Activated CD4-positive, alpha-beta T cell treated with anti-CD3 and anti-CD28 coated beads, Interleukin-2, Interleukin-6, amounts not matched to agents 100 ng/mL and 50 ng/mL, durations not matched to agents 16 hours and 8 hours (primary cell): ENCODE measurements at places on chromosomes 3 and 15.
A peak's percentile ranks its signal among the peaks of the same experiment; 100 is the strongest.

- peak; percentile 21 for DNase-seq
Measured at GRCh38 chr3:15315003-15315402, 17.4 kb downstream of the SH3BP5 start.

- DNase-seq, result no peak
Measured at GRCh38 chr3:46705751-46706552, 4.8 kb downstream of the TMIE start.

DNA sequence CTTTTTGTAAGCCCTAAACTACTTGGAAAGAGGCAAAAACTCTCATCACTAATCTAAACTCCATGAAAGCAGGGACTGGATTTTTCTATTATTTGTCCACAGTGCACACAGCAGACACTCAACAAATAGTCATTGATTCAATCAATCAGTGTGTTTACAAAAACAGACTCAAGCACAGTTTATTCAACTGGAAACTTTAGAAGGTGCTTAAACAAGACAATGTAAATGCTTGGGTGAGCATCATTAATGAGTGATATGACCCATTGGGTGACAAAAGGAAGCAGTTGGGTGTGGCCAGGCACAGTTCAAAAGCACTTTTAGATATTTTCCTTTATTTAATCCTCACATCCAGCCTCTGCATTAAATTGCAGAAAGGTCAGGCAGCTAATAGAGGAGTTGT, 32.0 kb upstream of the PPP4R2 start:
- no peak for DNase-seq

DNA sequence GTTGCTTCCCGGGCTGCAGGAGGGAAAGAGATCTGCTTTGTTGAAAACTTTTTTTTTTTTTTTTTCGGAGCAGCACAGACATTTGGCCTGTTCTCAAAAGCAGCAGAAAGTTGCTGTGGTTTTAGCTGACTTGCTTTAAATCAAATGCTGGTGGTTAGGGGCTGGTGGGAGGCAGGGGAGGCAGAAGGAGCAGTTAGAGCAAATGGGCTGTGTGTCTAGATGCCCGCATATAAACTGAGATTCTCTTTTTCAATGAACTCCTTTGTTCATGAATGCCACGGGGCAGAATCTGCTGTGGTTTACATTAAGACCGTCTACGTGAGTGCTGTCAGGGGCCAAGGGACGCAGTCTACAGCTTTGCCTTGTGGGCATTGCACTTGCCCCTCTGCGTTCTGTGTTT, 95.9 kb downstream of the FLNB start:
- no peak for DNase-seq

GRCh38 chr3:54034971-54035370, 87.4 kb upstream of the CACNA2D3 start:
- DNase-seq, result no peak

GRCh38 chr3:148309390-148310035, 388.2 kb upstream of the AGTR1 start:
- DNase-seq, result peak; percentile 53

GRCh38 chr15:62128916-62129315, 36.2 kb downstream of the C2CD4B start:
- DNase-seq, result no peak

DNA sequence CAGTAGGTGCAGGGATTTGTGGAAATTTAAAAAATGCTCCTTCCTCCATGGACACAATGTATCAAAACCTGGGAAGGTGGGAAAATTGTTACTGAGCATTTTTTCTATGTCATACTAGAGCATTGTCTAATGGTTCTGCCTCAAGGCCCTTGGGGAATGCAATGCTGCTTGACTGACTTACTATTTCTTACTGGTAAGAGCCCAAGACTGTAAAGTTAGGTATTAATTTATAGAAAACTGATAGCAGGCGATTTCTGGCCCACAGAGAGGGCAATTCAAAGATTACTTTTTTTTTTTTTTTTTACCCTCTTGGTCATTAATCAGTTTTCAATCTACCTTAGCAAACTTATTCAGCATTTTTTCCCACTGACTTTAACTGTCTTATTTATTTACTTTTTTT, 38.5 kb upstream of the MRPL3 start:
- DNase-seq, result no peak

DNA sequence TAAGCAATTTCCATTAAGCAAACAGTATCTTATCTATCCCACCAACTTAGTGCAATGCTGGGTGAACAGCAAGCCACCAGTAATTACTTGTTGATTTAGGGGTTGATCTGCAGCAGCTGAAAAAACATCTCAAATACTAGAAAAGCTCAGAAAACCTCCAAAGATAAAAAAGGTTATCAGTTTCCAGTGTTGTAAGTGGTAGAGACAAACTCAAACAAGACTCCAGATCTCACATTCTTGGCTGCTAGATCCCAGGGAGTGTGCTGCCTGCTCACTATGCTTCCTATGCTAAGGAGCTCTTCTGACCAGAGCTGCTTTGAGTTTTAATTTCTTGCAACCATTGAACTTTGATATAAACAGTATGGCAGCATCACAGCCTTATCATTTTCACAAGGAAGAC, 11.3 kb downstream of the B3GALNT1 start:
- no peak for DNase-seq

- peak; percentile 29 for DNase-seq
Measured at GRCh38 chr3:192851821-192852372, 65.8 kb downstream of the MB21D2 start.

DNA sequence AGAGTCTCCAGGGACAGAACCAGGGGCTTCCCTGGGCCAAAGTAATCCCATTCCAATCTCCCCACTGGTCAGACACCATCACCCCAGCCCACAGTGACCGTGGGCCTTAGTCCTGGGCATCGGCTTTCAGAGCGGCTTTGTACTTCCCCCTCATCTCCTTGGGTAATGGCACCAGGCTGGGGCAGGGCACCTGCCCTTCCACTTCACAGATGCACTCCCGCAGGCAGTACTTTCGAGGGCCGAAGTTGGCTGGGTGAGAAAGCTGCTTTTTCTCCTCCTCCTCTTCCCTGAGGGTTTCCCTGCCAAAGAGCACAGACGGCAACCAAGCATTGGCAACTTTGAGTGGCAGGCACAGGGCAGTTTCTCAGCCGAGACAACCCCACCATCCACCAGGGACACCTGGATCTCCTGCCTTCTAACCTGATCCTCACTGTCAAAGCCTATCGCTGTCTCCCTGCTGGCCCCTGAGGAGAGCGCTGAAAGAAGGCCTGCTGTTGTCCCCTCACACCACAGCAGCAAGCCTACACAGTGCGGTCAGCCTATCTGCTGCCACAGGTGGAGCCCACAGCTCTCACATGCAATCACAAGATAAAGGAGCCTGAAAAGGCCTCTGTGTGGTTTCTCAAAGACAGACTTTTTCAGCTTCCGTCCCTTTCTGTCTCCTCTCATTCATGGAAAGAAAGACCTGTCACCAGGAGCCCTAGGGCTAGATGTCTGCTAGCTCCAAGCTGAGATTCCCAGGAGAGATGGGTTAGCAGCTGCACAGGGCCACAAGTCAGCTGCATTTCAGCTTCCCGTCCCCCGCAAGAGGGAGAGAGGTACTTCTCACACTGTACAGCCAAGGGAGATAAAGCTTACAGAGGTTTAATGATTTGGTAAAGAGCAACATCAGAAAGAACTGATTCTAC, 12.5 kb downstream of the MRPS25 start:
- no peak for DNase-seq

GRCh38 chr3:134704133-134704532, 53.3 kb upstream of the KY start:
- no peak for DNase-seq

DNA sequence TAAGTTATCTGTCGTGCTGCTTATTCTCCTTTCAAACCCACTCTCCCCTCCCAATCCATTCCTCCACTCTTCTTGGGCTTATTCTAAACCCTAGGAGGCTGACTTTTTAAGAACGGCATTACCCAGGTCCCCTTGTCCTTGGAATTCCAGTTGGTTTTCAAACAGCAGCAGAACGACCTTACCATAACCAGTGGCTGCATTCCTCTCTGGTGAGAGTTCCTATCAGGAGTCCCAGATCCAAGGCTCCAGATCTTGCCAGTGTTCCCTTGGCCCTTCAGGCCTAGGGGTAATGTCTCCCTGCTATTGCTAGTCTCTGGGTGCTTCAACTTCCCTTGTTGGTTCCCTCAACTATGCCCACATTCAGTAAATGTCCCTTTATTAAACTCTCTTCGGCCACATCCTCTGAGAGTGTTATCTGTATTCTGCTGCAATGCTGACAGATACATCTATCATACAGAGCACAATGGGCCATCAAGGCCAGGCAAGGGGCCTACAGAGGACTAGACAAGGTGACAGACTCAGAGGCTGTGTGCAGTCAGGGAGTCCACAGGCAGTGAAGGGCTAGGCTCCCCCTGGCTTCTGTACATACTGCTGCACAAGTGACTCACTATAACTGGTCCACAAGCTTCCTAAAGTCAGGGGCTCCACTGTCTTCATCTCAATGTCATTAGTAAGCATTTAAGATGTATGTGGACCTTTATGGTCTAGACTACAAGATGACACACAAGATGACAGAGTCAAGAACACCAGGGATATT, 10.1 kb downstream of the LYSMD2 start:
- no peak for DNase-seq

DNA sequence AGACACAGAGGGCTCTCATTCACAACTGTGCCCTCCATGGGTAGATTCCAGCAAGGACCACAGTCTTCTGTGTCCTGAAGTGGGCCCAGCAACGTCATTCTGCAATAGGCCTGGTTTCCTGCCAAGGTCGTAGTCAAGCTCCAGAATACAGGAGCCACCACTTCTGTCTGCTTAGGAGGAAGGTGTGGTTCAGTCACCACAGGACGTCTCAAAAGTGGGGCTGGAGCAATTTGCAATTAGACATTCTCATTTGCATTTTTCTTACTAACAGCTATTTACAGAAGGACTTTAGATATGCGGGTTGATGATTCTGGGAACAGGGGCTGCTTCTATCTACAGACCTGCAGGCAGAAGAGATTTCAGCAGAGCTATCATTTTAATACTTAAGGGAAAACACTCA, 58.7 kb upstream of the MYRIP start:
- no peak for DNase-seq

GRCh38 chr15:80946576-80946975, 43.0 kb downstream of the MESD start:
- no peak for DNase-seq

DNA sequence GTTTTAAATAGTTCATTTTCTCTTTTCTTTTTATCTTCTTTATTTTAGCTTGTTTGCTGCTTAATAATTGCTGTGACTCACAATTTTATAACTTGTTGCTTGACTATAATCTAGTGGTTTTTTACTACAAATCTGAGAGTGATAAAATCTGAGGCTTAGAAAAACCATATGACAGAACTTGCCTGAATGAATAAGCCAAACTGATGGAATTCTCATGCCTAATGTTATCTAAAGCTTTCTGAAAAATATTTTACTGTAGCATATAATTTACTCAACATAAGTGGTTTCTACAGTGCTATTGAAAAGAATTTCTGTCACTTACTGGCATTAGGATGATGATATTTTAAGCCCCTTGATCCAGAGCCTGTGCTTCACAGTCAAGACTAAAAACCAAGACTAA, 175.1 kb downstream of the VGLL3 start:
- DNase-seq, result no peak

DNA sequence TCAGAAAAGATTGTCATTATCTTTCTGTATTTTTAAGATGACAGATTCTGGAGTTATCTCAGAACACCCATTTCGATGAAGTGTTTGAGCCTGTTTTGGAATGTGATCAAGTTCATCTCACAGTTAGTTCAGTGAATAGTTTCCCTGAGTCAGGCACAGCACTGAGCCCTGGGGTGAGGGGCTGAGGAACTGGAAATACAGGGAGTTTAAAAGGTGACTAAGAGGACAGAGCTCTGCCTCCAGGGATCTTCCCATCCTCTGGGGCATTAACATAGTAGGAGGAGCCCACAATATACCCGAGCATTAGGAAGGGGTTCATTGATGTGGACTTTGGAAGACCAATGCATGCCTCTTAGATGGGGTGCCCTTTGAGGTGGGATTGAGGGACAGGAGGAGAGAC, 355.1 kb downstream of the CLSTN2 start:
- no peak for DNase-seq

- DNase-seq, result no peak
Measured at GRCh38 chr3:103056542-103056941, 621.7 kb downstream of the ZPLD1 start.

GRCh38 chr3:143443851-143444331, 324.3 kb downstream of the CHST2 start:
- DNase-seq, result peak; percentile 72

DNA sequence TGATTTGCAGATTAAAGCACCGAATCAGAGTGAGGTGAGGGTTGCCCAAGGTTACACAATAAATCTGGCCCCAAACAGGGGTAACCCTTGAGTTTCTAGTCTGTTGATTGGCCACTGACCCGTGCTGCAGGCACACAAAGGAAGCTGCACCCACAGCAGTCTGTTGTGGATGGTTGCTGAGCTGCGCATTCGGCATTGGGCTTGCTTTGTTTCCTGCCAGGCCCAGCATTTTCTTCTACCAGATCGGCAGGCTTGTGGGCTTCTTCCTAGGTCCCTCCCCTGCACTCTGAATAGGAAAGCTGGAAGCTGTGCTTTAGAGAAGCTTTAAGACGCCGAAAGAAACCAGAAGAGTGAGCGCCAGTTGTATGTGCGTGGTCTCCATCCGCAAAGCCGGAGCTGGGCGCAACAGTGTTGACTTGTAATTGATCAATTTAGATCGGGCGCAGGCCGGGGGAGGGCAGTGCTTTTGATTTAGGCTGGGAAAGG, 12.1 kb downstream of the B3GNT5 start:
- DNase-seq, result peak; percentile 12

DNA sequence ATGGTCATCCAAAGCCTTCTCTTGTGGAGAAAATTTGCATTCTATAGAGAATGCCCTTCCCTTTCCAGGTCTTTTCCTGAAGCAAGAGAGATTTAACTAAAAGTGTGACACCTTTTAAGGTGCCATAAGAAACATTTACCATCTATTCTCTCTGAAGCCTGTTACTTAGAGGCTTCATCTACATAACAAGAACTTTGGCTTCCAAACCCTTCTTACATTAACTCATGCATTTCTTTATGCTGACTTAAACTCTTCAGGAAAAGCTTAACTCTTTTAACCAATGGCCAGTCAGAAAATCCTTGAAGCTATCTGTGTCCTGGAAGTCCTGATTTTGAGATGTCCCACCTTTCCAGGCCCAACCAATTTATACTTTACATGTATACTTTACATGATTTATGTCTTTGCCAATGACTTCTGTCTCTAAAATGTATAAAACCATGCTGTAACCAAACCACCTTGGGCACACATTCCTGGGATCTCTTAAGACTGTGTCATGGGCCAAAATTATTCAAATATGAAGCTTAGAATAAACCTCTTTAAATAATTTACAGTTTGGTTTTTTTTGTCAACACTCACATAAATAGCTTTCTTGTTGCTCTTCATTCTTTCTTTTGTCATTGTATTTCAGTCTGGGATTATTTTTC, 472.6 kb upstream of the NECTIN3 start:
- DNase-seq, result no peak

GRCh38 chr3:62662677-62663076, 212.5 kb downstream of the CADPS start:
- DNase-seq, result no peak

DNA sequence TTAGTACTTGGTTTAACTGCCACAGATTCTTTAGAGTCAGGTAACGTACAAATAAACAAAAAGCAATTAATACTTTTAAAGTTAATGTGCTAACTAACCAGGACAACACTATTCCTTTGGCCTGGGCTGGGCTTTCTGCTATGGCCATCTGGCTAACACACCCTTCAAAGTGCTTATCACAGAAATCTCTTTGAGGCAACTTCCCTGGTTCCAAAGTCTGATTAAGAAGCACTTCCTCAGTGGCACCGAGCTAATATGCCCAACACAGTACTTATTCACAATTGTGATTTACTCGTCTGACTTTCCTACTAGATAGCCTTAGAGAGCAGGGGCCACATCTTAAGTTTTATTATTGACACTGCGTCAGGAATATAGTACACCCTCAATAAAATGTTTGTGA, 191.4 kb downstream of the MEIS2 start:
- DNase-seq, result no peak
